ENCODE measurements at places on chromosomes 4 and X. TPM values are rescaled to one million over a fixed set of nuclear protein-coding genes. Genes with fewer than 3 reads are reported as not detected.
A peak's percentile ranks its signal among the peaks of the same experiment; 100 is the strongest.

DNA sequence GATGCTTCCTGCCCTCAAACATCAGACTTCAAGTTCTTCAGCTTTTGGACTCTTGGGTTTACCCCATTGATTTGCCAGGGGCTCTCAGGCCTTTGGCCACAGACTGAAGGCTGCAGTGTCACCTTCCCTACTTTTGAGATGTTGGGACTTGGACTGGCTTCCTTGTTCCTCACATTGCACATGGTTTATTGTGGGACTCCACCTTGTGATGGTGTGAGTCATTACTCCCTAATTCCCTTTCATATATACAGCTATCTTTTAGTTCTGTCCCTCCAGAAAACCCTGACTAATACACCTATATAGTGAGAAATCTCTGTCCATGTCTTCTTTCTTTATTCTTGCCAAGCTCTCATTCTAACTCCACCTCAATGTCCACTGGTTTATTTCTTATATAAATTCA, 736.9 kb upstream of the HS3ST1 start:
- DNase-seq: no peak

GRCh38 chrX:103789004-103789403, 12.4 kb downstream of the PLP1 start:
- no peak for DNase-seq

DNA sequence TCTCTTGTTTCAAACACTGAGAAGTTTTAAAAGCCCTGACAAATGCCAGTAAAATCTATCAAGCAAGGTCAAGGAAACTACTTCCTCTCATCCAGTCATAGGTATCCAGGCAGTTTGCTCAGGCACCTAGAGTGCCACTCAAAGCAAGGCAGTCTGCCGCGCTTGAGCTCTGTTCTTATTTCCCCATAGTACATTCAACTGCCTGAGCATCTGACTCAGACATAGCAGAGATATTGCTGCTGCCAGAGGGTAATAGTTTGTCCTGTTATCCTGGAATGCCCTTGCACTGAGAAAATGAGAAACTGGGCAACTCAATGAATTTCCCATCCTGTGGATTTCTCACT, 16.1 kb upstream of the ATP8A1 start:
- no peak for DNase-seq

GRCh38 chr4:30281986-30282385, 438.2 kb upstream of the PCDH7 start:
- DNase-seq: no peak

GRCh38 chr4:8301851-8302730, 32.5 kb downstream of the HTRA3 start:
- DNase-seq: no peak

TEX11 gene
- total RNA-seq: 0.37 TPM

GRCh38 chr4:142549726-142550463, 296.2 kb downstream of the INPP4B start:
- no peak for DNase-seq

DNA sequence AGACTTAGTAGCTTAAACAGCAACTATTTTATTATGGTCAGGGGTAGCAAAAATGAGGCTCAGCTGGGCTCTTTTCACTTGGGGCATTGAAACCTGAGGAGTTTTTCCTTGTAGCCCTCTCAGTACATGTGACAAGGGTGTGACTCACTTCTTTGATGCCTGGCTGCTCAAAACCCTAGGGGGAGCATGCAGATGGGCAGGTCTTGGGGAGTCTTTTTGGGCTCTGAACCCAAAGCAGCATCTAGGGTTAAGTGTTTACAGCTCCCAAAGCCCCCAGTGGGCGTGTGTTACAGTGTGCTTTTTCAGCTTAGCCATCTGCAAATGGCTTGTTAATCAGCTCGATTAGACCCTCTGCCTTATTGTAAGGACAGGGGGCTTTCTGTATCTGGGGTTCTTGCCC, 1752.7 kb downstream of the PCDH7 start:
- no peak for DNase-seq

GPR50 gene
- total RNA-seq: 0.55 TPM

- no peak for DNase-seq
Measured at GRCh38 chr4:3335982-3336381, 43.2 kb downstream of the RGS12 start.

DNA sequence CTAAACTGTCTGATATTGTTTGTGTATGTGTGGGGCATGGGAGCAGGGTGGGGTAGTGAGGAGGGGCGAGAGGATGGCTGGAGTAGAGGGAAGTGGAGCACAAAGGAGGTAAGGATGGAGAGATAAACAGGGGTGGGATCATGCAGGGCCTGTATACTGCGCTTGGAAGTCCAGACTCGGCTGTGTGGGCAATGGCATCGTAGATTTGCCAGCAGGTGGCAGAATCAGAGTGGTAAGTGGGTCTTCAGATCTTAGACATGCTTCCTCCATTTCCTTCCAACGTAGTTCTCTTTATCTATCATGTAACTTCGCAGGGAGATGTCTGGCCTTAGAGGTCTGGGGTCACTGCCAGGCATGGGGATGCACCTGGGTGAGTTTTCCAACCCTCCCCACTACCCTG, 155.5 kb downstream of the PDGFRA start:
- DNase-seq: no peak

DNA sequence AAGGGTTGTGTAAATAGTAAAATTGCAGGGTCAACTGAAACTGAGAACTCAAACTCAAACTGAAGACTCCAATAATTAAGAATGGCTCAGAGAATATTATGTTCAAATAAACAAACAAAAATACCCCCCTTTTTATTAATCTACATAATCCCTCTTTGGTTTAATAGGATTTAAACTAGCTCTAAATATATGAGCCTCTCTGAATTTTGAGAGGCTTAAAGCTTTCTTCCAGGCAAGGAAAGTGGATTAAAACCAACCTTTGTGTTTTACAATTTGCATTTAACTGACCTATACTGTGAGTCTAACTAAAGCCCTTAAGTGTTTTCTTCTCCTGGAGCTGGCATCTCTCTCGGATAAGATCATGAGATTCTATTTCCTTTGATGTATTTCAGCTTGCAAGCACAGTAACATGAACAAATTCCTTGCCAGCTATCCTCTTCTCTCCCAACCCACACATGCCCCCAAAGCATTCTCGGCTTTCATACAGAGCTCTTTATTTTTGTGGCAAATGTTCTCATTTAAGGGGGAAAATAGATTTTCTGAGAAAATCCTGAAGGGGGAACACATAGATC, 1310.8 kb upstream of the AGA start:
- peak; percentile 1 for DNase-seq

All from H7 (cell line).